ENCODE measurements at places on chromosomes 4 and X. TPM values are rescaled to one million over a fixed set of nuclear protein-coding genes. Genes with fewer than 3 reads are reported as not detected.

DNA sequence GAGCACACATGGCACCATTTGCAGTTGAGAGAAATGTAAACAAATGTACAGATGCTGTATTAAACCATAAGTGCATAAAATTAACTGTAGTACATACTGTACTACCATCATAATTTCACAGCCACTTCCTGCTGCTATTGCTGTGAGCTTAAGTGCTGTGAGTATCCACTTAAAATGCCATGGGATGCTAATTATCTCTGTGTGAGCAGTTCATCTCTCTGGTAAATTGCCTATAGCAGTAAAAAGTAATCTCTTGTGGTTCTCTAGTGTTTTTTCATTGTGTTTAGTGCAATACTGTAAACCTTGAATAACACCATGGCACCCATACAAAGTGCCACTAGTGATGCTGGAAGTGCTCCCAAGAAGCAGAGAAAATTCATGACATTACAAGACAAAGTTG lies 9.9 kb upstream of the SCOC start:
- no peak overlapping the region for H3K4me3 ChIP-seq
- H3K27ac ChIP-seq: no peak overlapping the region
- no peak for DNase-seq
- peaks cover 21% of the 10 kb centered on the region for H3K27me3 ChIP-seq
- H3K4me1 ChIP-seq: peaks cover 4% of the 10 kb centered on the region

GRCh38 chrX:13699183-13699826 lies 10.4 kb downstream of the RAB9A start:
- H3K4me3 ChIP-seq: no peak overlapping the region
- H3K36me3 ChIP-seq: no peaks in the 10 kb centered on the region
- no peak for DNase-seq
- H3K4me1 ChIP-seq: peaks cover 14% of the 10 kb centered on the region
- no peak overlapping the region for H3K27ac ChIP-seq

DNA sequence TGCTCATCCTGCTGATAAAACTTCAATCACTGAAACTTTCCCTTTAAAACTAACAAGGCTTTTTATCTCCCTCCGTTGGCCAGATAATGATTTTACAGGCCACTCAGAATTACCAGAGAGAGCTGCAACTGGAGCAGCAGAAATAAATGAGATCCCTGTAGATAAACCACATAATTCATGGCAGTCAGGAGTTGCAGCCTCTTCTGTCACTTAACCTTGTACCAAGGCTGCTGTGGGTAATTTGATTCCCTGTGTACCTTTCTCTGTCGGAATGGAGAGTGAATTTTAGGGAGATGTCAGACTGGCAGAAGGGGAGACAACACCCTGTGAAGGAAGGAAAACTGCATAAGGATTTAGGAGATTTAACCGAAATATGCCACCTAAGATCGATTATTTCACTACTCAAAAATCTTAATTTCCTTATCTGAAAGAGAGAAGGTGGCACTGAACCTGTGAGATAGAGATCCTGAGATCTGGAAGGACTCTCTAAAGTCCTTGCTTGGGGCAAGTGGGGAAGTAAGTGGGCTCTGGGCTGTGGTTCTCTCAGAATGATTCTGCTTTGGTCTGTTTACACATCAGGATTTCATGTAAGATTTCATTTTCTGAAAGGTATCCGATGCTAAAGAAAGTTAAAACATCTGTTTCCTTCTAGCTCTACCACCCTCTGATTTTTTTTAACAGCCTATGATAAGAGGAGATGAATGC lies 14.3 kb upstream of the TSPAN5 start:
- no peak overlapping the region for H3K27ac ChIP-seq
- DNase-seq: no peak
- no peaks in the 10 kb centered on the region for H3K27me3 ChIP-seq
- peaks cover 8% of the 10 kb centered on the region for H3K4me1 ChIP-seq

Gene MXRA5
- 0.50 TPM for total RNA-seq

Data from neural progenitor cell (in vitro differentiated cells).